ENCODE measurements at places on chromosomes 11 and 22.

DNA sequence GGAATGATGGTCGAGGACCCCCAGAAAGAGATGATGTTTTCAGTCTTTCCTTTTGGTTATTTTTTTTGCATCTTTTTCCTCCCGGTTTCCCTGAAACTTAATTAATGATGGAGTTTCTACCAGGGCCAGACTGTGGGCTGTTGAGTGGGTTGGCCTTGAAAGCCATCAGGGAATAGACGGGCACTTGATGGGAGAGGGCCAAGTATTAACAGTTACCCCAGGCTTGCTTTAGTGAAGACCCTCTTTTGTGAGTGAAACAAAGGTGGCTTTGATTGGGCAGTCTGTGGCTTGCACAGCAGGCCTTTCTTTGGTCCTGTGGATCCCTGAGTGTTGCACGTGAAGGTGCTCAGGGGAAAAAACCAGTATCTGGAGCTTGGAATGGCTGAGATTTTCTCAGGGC is 56.9 kb downstream of the AMOTL1 start:
- DNase-seq = no peak

DNA sequence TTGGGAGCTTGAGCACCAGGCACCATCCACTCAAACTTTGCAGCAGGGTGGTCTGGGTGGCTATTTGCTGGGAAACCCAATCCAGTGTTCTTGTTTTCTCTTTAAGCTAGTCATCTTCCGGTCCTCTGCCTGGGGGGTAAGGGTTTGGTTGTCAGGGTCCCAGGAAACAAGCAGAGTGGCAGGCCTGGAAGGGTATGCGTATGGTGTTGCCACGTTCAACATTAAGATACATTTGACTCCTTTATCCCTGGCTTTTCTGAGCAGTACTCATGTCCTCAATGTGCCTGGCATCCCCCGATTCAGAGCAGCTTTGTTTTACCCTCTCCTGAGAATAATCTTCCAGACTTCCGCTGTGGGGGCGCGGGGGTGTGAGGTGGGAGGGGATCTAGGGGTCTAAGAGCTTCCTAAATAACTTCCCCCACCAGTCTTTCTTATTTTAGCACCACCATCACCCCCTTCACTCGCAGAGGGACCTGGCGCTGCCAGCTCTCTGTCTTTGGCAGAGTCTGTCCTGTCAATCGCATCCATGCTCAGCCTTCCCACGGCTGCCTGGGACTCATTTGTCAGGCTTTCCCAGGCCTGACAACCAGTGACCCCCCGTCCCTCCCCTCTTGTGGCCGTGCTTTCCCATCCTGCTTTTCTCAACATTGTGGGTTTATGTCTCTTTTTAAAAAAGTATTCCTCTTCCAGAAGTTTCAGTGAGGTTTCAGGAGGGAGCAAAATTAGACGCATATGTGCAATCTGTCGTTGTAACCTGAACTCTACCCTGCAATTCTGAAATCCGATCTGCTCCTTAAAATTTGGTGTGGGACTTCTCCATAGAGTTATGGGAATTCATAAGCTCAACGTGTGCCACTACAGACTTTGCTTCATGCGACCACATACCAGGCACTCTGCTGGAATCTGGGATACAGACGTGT is 27.0 kb upstream of the RBFOX2 start:
- peak; percentile 54 for DNase-seq

- DNase-seq = no peak
Measured at GRCh38 chr11:12434325-12434654, 56.9 kb downstream of the PARVA start.

DNA sequence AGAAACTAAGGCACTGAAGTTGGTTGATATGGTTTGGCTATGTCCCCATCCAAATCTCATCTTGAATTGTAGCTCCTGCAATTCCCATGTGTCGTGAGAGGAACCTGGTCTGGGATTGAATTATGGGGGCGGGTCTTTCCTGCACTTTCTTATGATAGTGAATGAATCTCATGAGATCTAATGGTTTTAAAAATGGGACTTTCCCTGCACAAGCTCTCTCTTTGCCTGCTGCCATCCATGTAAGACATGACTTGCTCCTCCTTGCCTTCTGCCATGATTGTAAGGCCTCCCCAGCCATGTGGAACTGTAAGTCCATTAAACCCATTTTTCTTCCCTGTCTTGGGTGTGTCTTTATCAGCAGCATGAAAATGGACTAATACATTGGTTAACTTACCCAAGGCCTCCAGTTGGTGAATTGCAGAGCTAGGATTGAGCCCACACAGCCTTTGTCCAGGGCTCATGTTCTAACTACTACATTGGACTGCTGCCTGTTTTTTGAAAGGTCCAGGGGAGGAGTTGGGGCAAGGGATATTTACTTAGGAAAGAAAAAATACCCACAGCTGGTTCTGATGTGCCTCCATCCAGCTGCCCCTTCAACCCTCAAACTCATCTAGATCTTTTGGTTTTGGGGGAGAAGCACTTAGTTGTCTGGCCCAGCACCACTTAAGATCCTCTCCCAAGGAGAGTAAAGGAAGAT is 107.8 kb upstream of the NAV2 start:
- no peak for DNase-seq

- no peak for DNase-seq
Measured at GRCh38 chr11:120394119-120394518, 57.9 kb downstream of the ARHGEF12 start.

- DNase-seq = no peak
Measured at GRCh38 chr22:36449596-36450175, 31.8 kb downstream of the TXN2 start.

DNA sequence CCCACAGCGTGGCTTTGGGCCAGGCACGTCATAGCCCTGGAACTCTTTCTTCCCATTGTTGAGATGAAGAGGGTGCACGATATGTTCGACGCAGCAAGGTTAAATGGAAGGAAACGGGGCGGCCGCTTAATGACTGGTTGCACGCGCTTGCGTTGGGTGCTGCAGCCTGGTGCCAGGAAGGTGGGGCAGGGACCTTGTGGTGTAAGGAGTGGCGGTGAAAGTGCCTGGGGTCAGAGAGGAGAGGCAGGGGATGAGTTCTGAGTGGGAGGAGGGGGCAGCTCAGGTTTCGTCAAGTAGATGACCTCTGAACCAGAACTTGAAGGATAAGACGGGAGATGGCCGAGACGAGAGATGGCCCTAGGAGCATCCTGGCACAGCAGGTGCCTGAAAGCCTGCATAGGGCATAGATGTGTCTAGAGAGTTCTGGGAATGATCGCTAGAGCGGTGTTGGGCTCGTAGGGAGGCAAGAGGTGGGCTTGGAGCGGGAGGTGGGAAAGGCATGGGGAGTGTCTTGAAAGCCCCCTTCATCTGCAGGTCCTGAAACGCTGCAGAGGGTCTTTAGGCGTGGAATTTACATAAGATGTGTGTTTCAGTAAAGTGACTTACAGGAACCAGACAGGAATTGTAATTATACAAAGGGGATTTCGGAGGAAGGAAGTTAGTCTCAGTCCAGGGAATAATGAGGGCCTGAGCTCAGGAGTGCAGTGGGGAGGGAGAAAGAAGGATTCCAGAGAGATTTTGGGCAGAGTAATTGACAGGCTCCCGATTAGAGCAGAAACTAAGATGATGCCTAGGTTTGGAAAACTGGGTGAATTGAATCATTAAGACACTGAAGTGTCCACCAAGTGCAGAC is 43.2 kb upstream of the CLDN5 start:
- no peak for DNase-seq

DNA sequence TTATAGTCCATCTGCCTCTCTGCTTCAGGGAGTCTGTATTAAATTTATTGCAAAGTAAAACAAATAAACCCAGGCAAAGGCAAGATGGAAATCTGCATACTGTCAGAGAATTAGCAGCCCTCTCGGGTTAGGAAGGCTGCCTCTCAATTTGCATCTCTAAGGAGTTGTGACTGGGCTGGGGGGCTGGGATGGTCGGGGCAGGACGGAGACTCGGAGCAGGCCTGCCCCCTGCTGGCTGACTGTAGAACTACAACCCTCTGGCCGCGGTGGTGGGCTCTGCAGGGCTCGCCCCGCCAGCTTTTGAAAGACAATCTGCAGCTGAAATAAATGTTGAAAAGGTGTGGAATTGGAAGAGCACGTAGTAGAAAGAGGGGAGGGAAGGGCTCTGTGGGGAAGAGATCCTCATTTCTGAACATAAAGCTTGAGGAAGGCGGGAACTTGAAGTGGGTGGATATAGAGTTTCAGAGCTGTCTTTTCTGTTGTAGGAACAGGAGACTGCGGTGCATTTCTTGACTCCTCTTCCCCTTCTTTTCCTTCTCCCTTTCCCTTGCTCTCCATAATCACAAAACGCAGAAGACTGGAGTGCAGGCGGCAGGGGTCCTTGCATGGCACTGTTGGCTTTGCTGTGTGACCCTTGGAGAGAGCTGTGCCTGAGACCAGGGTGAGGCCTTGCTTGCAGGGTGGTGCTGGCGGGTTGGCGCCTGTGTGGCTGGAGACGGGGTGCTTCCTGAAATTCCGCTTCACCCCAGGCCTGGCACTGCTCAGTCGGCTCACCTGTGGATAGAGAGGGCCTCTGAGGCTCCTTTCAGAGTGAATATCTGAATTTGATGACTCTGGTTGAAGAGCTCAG is 22.6 kb upstream of the PKNOX2 start:
- peak; percentile 81 for DNase-seq

DNA sequence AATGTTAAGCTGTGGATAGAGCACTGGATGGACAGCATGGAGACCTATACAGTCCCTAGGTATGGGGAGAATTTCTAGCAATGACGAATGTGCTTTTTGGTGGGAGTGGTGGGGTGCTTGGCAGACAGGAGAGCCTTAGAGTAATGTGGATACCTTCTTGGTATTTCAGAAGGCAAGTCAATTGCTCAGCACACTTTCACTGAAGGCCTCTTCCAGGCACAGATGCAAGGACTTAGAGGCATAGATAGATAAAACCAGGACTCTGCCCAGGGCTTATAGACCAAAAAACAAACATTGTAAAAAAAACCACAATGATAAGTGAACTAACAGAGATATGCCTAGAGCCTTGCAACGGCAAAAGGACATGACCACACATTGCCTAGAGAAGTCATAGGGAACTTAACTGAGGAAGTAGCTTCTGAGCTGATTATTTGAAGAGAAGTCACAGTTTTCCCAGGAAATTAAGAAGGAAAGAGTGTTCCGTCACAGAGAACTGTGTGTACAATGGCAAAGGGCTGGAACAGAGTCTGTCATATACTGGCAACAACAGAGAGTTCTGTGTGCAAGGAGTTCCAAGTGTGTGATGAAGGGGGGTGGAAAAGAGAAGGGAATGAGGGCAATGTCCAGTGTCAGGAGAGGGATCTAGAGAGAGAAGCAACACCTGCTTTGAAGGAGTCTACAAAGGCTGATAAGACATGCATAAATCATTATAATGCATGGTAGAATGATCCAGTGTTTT is 65.9 kb upstream of the PICALM start:
- no peak for DNase-seq

DNA sequence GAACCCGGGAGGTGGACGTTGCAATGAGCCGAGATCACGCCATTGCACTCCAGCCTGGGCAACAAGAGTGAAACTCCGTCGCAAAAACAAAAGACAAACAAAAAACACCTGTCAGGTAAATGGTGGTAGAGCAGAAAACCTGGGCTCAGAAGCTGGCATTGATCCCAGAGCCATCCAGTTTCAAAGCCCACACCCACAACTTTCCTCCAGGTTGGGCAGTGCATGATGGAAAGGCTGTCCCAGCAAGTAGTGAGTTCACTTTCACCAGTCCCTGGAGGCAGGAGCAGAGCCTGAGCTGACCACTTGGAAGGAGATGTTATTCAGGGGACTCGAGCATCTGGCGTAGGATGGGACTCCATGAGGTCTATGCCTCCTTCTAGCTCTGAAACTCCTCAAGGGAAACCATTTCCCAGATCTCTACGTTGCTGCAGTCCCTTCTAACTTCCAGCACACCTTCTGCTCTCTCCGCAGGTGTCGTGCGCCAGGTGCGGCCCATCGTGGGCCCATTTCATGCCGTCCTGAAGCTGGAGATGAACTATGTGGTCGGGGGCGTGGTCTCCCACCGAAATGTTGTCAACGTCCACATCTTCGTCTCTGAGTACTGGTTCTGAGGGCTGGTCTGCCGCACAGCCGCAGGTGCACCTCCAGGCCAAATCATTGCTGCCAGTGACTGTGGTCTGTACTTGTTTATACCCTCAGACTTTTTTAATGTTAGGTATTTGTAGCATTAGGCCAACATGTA is 71.6 kb upstream of the ATXN10 start:
- DNase-seq = peak; percentile 30

DNA sequence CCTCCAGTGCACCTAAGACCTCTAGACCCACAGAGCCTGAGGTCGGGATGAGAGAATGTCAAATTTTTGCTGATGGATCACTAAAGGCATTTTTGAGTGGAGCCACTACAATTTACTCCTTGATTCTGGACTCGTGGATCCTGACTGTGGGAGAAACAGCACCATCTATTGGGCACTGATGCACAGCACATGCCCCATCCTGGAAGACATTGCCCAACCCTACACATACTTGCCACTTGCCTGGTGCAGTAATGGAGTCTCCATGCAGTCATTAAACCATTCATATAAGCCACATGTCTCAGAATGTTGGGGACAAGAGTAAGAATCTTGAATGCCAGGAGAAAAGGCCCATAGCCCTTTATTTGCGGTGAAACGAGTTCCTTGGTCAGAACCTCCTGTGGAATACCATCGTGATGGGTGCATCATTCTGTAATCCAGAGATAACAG is 103.9 kb downstream of the GGTLC2 start:
- DNase-seq = no peak

DNA sequence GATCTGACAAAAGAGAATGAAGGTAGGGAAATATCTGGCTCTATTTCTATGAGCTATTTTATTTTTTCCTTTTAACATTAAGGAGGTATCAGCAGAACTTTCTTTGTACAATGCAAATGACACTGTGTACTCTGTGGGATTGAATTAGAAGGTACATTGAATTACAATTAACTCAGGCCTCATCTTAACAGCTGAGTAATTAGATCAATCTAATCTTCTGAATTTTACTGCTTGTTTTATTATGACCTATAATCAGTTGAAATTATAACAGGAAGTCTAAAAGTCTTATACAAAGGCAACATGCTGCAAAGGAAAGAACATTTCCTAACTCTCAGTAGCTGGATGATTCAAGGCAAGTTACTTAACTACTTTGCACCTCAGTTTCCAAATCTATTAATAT is 69.8 kb downstream of the RELT start:
- no peak for DNase-seq
